COR-L47 (cell line): ENCODE measurements at places on chromosomes 5 and 9.

DNA sequence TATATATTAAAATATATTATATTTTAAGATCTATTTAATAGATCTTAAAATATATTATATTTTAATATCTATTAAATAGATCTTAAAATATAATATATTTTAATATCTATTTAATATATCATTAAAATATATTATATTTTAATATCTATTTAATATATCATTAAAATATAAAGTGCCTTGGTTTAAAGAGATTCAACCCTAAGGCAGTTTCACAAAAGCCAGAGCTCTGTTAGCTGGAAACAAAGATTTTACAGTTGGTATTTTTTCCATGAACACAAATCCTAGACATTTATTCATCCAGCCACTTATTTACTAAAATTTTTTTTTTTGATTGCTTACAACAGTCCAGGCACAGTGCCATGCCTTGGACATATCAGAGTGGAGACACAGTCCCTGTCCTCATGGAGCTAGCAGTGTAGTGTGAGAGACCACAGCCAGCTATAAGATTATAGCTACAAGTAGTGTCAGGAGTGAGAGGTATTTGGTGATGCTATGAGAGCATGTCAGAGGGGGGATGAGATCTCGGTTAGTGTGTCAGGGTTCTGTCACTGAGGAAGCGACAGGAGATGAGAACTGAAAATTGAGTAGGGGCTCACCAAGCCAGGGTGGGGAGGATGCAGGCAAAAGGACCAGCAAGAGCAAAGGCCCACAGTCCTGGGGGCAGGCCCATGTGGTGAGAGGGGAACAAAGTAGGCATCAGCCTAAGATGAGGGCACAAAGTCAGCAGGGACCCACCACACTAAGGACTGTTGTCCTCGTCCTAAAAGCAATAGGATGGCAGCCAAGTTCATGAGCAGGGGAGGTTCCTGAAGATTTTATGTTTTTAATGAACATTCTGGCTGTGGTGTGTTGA lies 74.5 kb downstream of the FBXO38 start:
- no peak for DNase-seq

GRCh38 chr5:148645527-148645926 lies 8.8 kb downstream of the HTR4 start:
- no peak for DNase-seq

DNA sequence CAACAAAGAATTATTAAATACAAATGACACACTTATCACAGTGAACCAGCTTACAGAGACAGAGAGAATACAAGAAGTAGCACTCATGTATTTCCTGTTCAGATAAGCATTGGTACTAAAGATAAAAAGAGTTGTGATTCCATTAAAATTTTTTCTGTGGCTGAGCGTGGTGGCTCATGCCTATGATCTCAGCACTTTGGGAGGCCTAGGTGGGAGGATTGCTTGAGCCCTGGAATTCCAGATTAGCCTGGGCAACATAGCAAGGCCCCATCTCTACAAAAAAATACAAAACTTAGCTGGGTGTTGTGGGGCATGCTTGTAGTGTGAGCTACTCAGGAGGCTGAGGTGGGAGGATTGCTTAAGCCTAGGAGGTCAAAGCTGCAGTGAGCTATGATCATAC lies 32.9 kb downstream of the FCHO2 start:
- DNase-seq, result no peak

- peak; percentile 79 for DNase-seq
Measured at GRCh38 chr9:101387871-101388506, 3.2 kb upstream of the BAAT start.

GRCh38 chr9:75975071-75975470 lies 84.6 kb downstream of the PCSK5 start:
- no peak for DNase-seq

GRCh38 chr9:91422758-91423711 lies 597 bp downstream of the NFIL3 start:
- DNase-seq, result peak; percentile 60

DNA sequence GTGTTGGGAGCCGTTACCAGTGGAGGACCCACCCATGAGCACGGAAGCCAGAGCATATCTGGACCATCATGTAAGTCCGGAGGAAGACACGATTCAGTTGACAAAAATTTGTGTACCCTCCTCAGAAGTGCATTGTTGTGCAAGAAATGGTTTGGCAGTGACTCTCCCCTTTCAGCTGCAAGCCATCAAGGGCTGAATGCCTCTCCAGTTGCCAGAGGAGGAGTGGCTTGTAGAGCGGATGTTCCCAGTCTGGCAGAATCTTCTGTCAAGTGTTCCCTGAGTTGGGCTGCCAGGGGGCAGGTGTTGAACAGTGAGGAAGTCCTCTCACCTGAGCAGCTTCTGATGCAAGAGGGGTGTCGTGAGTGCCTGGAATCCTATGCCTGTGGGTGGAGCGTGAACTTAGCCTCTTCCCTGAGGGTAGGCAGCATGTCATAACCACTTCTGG lies 27.6 kb upstream of the CDKN2AIPNL start:
- DNase-seq, result no peak

- DNase-seq, result no peak
Measured at GRCh38 chr9:28206280-28206679, 633.0 kb upstream of the C9orf72 start.

GRCh38 chr5:150214289-150214688 lies 24.4 kb downstream of the SLC6A7 start:
- DNase-seq, result no peak

DNA sequence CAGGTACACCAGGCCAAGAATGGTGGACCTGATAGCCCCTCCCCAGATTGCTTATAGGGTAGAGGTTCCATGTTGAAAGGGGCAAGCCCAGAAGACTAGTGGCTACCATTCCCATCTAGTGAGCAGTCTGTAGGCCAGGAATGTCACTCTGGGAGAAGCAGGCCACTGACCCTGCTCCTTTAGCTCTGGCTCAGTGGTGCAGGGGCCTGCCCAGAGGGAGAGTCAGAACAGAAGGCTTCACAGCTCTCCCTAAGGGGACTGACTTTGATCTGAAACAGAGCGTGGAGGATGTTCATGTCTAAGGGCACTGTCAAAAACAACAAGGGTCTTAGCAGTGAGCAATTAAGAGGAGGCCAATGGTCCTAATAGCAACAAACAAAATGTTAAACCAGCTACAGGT lies 81.7 kb downstream of the ZNF354C start:
- DNase-seq, result no peak

DNA sequence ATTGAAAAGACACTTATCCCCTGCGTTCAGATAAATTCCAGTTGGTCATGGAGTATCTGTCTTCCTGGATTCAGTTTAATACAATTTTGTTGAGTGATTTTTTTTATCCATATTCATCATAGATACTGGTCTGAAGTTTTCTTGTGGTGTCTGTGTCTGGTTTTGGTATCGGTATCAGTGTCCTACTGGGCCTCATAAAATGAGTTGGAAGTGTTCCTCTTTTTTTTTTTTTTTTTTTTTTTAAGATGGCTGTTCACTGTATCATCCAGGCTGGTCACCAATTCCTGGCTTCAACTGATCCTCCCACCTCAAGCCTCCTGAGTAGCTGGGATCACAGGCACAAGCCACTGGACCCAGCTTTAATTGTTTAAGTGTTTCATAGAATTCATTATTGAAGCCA lies 2.9 kb upstream of the CAMSAP1 start:
- DNase-seq, result no peak

GRCh38 chr9:71036501-71036900 lies 84.9 kb downstream of the TRPM3 start:
- DNase-seq, result peak; percentile 83

- DNase-seq, result no peak
Measured at GRCh38 chr5:94389515-94389899, 228.9 kb downstream of the KIAA0825 start.

- no peak for DNase-seq
Measured at GRCh38 chr9:34291023-34291422, 38.0 kb downstream of the KIF24 start.

DNA sequence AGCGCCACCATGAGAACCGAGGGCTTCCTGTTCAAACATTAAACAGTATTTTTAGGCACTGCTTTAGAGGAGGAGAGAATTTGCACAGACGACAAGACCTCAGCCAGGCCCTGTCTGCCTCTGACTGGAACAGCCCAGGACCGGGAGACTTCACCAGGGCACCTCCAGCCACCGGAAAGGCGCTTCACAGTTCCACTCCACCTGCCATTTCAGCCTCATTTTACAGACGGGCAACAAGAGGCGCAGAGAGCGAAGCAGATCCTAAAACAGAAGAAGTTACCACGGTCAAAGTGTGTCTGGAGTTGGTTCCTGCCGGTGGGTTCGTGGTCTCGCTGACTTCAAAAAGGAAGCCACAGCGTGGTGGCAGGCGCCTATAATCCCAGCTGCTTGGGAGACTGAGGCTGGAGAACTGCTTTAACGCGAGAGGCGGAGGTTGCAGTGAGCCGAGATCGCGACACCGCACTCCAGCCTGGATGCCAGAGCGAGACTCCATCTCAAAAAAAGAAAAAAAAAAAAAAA lies 28.4 kb downstream of the COL23A1 start:
- no peak for DNase-seq

GRCh38 chr5:171825051-171825450 lies 39.4 kb downstream of the SMIM23 start:
- no peak for DNase-seq

- no peak for DNase-seq
Measured at GRCh38 chr5:100709771-100710170, 174.6 kb downstream of the FAM174A start.

DNA sequence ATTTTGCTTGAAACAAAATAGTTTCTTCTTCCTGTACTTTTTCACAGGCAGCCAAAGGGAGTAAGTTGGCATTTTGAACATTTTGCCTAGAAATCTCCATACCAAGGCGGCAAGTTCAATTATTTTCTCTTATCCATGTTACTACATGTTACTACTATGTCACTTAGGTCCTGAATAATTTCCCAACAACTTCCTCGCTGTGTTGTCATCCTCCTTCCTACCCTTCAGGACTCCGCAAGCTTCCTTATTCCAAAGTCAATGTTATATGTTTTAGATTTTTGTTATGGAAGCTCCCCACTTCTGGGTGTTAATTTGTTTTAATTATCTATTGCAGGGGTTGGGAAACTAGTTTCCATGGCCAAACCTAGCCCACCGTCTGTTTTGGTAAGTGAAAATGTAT lies 9.9 kb upstream of the B4GALT1 start:
- no peak for DNase-seq
